Activated CD8-positive, alpha-beta memory T cell treated with anti-CD3 and anti-CD28 coated beads, Interleukin-2, amount 50 U/mL, for 4 hours (primary cell): ENCODE measurements at places on chromosomes 16 and 17.

- no peak for DNase-seq
Measured at GRCh38 chr16:17302214-17302613, 168.5 kb downstream of the XYLT1 start.

DNA sequence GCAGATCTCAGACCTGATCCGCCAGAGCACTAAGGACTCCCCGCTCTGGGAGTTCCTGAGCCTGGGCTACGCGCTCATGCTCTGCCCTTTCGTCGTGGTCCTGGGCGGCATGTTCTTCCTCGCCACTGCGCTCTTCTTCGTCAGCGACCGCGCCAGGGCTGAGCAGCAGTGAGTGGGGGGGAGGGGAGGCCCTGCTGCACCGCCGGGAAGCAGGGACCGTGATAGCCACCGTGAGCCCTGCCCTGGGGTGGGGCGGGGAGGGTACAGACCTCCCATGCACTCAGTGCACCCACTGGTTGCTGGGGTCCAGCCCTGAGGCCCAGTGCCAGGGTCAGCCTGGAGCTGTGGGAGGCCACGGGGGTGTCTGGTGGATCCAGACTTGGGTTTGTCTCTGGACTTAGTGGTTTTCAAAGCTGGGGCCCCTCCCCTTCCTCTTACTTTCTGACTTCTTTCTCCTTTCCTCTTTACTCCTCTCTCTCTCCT, 18.9 kb downstream of the MYBBP1A start:
- no peak for DNase-seq

DNA sequence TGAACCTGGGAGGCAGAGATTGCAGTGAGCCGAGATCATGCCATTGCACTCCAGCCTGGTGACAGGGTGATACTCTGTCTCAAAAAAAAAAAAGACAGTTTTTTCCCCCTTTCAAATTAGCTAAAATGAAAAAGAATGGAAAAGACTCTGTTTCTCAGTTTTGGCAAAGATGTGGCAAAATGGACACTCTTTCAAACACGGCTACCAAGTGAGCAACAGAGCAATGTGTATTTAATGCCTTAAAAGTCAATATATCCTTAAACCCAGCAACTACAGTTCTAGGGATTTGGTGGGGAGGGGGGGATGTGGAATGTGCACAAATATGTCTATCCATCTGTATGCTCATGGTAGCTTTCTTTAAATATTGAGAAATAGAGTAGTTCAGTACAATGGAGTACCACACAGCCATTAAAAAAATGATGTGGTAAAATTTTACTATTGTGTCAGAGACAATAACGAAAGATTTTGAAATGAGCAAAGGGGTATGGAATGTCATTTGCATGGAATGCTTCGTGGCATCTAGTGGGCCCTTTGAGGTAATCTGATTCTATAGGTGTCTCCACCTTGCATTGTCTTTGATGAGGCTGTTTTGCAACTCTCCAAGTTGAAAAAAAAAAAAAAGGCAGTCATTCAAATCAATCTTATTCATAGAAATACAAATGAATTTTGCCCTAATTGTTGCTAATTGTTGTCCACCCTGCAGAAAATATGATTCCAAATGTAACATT, 108.1 kb downstream of the AXIN2 start:
- no peak for DNase-seq

DNA sequence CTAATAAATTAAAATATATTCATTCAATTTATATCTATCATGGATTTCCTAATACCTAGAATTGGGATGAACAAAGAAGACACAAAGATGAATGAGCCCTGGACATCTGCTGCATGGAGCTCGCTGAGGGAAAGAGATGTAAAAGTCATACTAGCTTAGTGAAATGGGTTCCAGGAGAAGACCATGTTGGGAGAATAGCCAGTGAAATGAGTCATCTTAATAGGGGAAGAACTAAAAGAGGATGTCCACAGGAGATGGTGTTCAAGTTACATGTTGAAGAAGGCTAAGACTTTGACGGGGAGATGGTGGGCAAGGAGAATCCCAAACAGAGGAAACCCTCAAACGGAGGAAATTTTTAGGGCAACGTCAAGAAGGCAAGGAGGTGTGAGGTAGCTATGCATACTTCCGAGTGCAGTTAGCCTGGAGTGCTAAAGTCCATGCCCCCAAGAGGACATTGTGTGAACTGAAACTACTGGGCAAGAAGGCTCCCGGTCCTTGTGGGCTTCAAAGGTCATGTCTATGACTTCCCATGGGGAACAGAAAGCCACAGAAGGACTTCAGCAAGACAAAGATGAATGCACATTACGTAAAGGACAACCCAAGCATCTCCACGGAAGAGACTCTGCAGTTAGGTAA, 220.5 kb upstream of the CDH11 start:
- DNase-seq = no peak

DNA sequence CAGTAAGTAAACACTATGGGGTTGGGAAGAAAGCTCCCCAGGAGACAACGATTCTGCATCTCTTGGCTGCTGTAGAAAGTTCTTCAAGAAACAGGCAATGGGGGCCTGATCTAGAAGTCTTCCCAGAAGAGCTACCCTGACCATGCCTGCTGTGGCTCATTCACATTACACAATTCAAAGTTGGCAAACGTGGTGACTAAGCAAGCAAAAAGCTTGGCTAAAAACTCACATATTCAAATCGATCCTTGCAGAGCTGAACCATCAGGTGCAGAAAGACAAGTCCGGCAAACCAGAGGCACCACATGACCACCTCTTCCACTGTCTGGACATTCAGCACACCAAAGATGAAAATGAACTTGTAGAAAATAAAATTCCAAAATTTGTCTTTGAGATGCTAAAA, 16.1 kb downstream of the AMFR start:
- DNase-seq = no peak

DNA sequence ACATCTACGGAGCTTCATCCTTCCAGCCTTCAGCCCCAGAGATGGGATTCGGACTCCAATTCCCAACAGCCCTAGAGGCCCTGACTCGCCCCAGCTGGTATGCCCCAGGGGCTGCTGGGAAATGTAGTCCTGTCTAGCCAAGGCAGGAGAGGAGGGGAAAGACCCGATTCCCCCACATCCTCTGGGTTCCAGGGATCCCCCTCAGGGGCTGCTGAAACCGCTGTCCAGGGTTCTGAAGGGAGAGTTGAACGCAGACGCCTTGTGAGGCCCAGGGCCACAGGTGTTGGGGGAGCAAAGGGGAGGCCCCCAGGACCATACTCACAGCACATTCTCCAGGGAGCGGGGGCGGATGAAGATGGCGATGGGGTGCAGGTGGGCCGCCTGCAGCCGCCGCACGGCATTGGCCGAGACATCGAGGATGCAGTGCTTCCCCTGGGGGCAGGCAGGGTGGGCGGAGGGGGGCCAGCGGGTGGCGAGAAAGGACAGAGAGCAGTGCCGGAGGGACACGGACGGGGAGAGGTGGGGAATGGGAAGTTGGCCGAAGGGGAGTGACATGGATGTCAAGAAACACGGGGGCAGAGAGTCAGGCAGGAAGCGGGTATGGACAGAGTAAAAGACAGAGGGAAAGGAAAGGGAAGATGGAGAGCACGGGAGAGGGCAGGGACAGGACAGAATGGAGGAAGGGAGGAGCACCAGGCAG, 12.6 kb upstream of the ASGR1 start:
- DNase-seq = no peak

GRCh38 chr17:68334393-68334792, 43.1 kb downstream of the ARSG start:
- no peak for DNase-seq

GRCh38 chr17:78798695-78799559, 16.9 kb upstream of the CYTH1 start:
- DNase-seq = no peak

- no peak for DNase-seq
Measured at GRCh38 chr17:29847527-29848400, 82.3 kb downstream of the SSH2 start.

DNA sequence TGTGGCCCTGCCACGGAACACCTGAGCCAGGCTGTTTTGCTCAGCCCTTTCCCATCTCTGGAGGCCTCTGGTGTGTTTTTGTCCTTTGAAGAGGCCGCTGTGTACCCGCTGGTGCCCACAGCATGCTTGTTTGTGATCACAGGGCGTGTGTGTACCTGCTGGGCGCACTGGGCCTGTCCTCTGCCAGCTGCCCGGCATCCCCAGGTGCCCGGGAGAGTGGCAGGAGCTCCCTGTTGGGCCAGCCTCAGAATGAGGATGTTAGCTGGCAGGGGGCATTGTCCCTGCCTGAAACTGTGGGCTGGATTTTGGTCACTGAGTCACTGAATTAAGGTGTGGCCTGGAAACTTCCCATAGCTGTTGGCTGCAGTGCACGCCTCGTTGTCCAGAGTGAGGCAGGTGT, 31.1 kb downstream of the BAIAP2 start:
- DNase-seq = no peak

DNA sequence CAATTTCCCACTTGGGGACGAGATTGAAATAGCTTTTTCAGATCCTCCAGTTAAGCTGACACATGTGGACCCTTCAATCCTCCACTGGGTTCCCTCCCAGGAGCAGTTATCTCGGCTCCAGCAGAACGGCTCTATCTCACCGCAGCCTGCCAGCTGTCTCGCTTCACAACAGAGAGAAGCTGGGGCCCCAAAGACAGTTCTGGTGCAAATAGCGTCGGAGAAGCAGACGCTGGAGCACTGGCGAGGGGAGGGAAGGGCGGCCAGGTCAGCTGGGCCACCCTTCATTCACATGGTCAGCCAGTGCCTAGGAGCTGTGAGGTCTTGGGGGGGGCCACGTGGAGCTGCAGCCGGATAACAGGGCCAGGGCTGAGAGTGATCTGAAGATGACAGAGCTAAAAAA, 141.3 kb upstream of the SDK2 start:
- DNase-seq = no peak

GRCh38 chr17:21374441-21375161, 1.6 kb upstream of the KCNJ12 start:
- no peak for DNase-seq
